LHCN-M2 (cell line): ENCODE measurements at places on chromosomes 11 and 22.

GRCh38 chr11:12757416-12757815 is 83.2 kb downstream of the TEAD1 start:
- no peak for DNase-seq

- no peak for DNase-seq
Measured at GRCh38 chr11:1754376-1755150, 4.2 kb upstream of the IFITM10 start.

DNA sequence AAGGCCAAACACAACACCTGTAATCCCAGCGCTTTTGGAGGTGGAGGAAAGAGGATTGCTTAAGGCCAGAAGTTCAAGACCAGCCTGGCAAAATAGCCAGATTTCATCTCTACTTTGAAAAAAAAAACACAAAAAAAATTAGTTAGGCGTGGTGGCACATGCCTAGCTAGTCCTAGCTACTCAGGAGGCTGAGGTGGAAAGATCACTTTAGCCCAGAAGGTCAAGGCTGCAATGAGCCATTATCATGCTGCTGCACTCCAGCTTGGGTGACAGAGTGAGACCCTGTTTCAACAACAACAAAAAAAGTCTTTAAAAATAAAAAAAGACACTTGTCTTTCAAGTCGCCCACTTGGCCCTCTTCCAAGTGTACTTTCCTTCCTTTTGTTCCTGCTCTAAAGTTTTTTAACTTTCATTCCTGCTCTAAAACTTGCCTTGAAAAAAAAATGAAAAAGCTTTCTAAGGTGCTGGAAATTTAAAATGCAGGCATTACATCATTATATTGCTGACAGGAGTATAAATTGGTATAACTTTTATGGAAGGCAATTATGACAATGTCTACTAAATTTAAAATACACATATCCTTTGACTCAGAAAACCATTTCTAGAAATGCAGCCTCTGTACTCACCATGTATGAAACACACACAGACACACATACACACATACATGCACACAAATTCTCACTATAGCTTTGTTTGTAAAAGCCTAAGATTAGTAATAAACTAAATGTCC is 12.7 kb downstream of the LIPT2 start:
- DNase-seq: no peak

GRCh38 chr22:31944700-31945442 is 536 bp downstream of the YWHAH start:
- no peak for DNase-seq

GRCh38 chr11:55719608-55720160 is 53.6 kb upstream of the OR5D13 start:
- no peak for DNase-seq

- DNase-seq: peak; percentile 97
Measured at GRCh38 chr22:38239101-38239761, 33.6 kb downstream of the TMEM184B start.

- no peak for DNase-seq
Measured at GRCh38 chr11:70104419-70104818, 26.3 kb downstream of the ANO1 start.

- peak; percentile 34 for DNase-seq
Measured at GRCh38 chr11:121645596-121645995, 192.8 kb upstream of the SORL1-AS1 start.

GRCh38 chr11:68412593-68413475 is 47.7 kb upstream of the PPP6R3 start:
- peak; percentile 91 for DNase-seq
